Stimulated activated CD8-positive, alpha-beta memory T cell treated with anti-CD3 and anti-CD28 coated beads, Interleukin-4, amount 100 ng/mL, for 1 hour (primary cell): ENCODE measurements at places on chromosomes 5 and 9.

GRCh38 chr5:58153255-58153654 lies 306.6 kb downstream of the PLK2 start:
- no peak for DNase-seq

DNA sequence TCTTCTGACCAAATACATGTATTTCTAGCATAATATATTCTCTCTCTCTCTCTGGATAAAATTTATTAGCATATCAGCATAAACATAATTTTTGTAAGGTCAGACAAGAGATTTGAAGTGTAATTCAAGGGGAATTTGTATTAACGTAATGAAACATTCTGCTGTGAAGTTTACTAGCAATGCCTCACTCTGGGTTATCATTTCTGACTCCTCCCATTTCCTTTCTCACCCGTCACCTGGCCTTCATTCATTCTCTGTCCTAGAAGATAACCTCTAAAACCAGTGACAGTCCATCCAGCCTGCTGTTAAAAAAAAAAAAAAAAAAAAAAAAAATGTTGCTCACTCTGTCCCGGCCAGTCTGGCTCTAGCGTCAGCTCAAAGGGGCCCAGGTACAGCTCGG lies 27.1 kb downstream of the GRAMD2B start:
- no peak for DNase-seq

DNA sequence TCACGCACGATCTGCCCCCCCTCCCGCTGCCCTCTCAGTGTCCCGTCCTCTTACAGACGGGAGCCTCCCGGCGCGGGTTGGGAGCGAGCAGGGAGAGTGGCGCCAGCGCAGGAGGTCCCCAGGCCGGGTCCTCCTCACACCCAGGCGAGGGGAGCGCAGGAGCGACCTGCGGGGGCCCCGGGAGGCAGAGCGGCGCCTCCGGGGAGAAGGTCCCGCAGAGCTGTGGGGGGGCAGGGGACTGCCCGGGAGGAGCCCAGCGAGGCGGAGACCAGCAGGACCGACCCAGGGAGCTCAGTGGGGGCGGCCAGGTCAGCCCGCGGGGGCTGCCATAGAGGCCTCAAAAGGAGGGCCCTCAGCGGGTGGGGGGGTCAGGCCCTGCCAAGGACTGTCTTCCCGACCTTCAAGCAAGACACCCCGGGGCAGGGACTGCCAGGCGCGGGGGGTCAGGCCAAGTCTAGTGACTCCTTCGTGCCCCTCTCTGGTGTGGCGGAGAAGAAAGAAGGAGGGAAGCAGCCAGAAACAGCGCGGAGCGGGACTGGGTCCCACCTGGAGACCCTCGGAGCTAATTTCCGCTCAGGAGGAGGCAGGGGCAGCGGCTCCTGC lies 123.3 kb upstream of the ERCC6L2 start:
- DNase-seq: no peak

- no peak for DNase-seq
Observed at GRCh38 chr9:20200991-20201431, 412.2 kb upstream of the SLC24A2 start.

DNA sequence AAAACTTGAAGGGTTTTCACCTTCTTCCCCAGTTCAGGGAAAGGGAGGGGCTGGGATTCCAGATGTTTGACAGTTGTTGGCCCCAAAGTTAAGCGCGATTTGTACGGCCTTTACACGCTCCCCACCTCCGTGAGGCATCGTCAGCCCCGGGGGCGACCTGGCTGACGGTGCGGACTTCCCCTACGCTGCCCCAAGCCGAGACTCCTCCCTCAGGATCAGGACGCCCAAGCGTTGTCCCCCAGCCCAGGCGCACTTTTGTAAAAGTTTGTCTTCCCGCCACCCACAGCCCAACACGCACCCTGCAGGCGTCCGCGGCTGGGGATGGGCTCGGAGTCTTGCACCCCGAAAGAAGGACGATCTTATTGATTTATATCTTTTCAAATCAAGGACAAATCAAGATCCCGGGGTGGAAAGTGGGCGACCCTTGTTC lies 713 bp downstream of the MOB3B start:
- DNase-seq: peak; percentile 9

DNA sequence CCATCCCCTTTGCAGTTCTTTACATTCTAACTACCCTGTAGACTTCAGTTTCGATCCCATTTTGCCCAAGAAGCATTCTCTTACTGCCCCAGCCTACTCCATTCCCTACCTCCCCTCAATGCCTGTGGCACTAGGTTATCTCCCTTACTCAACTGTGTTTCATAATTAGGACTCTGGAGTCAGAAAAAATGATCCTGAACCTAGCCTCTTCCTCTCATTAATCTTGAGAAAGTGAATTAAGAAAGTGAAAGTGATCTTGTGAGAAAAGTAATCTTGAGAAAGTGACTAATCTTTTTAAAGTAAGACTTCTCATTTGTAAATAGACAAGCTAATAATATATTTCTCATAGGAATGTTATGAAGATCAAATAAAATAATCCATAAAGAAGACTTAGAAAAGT lies 444.0 kb upstream of the TRPC7 start:
- no peak for DNase-seq

GRCh38 chr5:134289509-134290113 lies 63.7 kb upstream of the PPP2CA start:
- no peak for DNase-seq

DNA sequence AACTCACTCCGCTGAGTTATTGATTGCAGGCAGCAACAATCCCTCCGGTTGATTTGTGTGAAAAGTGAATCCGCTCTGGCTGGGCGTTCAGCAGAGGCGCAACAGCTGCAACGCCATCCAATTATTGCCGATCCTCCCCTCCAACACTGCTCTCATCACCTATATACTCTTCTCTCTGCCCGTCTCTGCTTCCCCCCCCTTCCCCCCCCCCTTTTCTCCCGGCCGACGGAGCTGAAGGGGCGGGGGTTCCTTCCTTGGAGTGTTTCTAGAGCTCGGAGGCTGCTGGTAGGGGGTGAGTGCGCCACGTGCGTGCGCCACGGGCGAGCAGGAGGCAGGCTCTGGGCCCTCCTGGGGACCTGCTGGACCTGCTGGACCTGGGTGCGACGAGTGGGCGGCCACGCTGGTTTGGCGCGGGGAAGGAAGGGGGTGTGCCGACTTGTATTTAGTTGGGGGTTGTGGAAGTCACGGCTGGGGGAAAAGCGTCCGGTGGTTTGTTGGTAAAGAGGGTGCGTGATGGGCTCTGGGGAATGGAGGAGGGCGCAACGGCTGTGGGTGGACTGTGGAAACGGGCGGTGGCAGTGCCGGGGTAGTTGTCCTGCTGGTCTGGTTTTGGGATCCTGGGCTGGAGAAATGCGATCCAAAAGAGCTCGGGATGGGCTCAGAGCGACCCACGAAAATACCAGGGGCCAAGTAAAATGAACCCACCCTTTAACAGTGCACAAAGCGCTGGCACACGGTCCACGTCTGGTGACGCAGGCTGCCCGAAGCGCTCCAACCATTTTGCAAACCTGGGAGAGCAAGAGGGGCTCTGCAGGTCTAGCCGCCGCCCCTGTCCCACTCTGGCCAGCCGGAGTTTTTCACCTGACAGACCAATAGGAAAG lies 6.4 kb upstream of the MEF2C start:
- no peak for DNase-seq

DNA sequence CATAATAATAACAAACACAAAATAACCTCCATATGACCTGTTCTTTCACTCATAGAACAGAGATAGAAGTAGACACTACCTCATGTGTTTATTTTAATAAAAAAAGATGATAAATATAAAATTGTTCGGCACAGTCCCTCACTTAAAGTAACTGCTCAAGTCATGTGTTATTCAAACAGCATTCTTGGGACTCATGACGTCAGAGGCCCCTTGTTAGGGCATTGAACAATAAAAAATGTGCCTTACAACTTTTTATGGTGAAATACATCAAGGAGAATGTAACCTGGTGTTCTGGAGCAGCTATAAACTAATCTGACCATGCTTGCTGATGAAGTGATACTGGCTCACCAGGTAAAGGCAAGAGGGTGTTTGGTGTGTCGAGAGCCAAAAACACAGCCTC lies 12.2 kb upstream of the NDFIP1 start:
- no peak for DNase-seq

DNA sequence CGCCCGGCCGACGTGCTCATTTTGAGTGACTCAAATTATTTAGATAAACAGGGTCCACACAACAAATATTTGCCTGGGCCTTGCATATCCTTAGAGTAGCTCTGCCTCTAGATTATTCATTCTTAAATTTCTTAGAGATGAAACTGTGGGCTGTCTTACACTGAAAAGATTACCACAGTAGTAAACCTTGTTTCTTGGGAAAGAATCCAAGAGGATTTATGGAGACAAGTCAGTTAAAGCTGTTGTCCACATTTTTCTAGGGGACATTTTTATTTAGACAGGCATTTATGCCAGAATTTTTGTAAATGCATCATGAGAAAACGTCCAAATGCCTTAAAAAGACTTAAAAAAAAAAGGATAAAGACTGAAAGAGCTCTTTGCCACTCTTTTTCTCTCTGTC lies 32.6 kb upstream of the RANBP3L start:
- no peak for DNase-seq

DNA sequence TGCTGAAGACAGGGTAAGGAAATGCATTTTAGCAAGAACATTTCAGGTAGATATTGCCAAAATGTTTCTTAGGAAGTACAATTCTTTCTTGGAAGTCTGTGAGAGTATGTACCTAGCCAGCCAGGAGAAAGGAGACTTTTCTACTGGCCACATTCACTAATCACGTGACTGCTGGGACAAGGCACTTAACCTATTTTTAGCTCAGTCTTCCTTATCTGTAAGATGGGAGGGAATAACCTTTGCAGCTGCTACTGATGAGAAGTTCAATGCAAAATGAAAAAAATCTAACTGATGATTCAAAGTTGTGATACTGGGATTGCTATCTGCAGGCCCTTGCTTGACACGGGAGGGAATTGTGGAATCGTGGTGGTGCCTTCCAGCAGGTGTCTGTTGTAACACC lies 42.6 kb upstream of the SLC28A3 start:
- DNase-seq: no peak

DNA sequence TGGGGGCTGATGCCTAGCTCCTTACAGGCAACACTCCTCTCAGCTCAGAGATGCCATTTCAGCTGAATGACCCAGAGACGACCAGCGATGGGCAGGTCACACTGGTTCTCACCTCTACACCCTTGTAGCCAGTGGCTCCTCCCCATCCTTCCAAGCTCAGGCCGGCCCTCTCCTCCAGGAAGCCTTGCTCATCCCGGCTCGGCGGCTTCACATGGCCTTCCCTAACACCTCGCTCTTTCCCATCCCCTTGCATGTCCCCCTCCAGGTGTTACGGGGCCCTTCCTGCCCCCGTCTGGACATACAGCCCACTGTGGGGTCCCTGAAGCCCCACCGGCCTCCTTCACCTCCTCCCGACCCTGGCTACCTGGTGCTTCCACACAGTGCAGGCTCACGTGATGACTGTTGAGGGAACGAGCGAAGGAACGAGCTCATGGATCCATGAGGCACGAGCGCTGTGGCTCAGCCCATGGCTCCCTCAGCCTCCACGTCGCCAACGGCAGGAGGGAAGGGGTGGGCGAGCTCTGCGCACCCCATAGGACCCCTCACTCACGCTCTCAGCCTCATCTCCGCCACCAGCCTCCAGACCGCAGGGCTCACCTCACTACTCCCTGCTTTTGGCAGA lies 45.7 kb downstream of the SARDH start:
- DNase-seq: no peak

- no peak for DNase-seq
Observed at GRCh38 chr5:77139001-77139400, 51.9 kb upstream of the ZBED3 start.

GRCh38 chr9:135304886-135305285 lies 174.7 kb upstream of the PPP1R26 start:
- DNase-seq: no peak

DNA sequence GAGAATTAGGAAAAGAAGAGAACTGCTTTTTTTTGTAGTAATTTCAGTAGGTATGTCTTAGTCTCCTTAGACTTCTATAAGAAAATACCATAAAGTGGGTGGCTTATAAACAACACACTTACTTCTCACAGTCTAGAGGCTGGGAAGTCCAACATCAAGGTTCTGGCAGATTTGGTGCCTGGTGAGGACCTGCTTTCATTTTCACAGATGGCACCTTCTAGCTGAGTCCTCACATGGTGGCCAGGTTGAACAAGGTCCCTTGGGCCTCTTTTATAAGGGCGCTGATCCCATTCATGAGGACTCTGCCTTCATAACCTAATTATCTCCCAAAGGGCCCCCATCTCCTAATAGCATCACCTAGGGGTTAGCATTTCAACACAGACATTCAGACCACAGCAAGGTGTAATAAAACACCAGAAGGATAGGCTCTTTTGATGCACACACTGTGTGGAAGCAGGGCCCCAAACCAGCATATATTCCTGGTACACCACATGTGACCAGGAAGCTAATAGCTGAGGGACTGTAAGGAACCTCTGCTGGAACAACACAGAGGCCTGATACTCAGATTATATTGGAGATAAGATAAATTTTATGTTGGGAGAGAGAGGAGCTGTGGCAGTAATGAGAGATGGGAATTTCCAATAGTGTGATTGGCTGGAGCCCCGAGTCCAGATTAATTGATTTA lies 384.9 kb downstream of the RAB3C start:
- DNase-seq: no peak

- no peak for DNase-seq
Observed at GRCh38 chr9:32877639-32878217, 94.4 kb downstream of the TMEM215 start.

- DNase-seq: no peak
Observed at GRCh38 chr5:109589986-109590385, 99.7 kb upstream of the MAN2A1 start.

- DNase-seq: no peak
Observed at GRCh38 chr9:134545543-134546245, 95.9 kb upstream of the COL5A1 start.

DNA sequence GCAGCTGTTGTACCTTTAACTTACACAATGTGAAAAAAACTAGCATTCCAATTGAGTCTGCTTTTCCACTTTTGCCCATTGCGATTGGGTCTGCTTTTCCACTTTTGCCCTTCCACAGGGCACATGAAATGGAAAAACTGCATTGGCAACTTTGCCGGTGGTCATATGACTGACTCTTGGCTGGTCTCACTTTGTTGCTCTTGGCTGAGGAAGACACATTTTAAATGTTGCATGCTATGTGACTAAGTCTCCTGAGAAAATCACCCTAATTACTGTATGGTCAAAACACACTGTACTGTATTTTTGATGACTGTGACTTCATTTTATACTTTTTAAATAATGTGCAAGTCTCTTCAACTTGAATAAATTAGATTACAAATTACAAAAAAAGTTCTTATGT lies 1.6 kb upstream of the OXCT1 start:
- no peak for DNase-seq

- DNase-seq: no peak
Observed at GRCh38 chr9:93536874-93537273, 39.5 kb upstream of the PHF2 start.

DNA sequence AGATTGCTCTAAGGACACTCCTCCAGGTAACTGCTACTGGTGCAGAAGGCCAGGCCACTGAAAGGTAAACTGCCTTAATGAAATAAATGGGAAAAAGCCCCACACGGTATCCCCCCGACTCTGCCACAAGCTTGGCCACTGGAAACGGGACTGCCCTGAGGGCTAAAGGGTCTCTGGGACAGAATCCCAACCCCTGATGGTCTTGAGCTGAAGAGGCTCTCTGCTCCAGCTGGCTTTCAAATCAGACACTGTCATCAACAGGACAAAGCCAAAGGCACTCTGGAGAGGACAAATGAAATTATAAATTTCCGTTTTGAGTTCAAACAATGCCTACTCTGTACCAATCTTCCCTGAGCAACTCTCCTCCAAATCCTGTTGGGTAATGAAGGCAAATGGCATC lies 33.6 kb upstream of the HMGCR start:
- DNase-seq: no peak
